ENCODE measurements at places on chromosomes 13 and 19.

GRCh38 chr13:64078025-64078424 is 2662.4 kb upstream of the PCDH20 start:
- no peak for DNase-seq

GRCh38 chr19:52658595-52658994 is 20.4 kb upstream of the ZNF83 start:
- DNase-seq = no peak

GRCh38 chr13:29849071-29849631 is 1.3 kb downstream of the UBL3 start:
- no peak for DNase-seq

DNA sequence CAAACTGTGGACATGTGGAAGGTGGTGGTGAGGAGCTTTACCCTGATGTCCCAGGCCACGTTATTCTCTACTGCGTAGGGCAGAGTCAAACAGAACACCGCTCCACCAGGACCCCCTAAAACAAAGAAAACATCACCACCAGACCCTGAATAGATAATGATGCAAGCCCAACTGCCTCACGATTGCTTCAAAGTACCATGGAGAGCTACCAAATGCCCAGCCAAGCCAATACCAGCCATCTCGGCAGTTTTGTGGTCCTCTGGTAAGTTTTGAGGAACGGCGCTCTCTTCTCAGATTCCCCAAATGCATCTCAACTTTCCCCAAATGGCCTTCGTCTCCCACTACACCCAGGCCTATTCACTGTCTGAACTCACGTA is 5.6 kb downstream of the RANBP3 start:
- no peak for DNase-seq
